ENCODE measurements at places on chromosomes 7 and 10.

DNA sequence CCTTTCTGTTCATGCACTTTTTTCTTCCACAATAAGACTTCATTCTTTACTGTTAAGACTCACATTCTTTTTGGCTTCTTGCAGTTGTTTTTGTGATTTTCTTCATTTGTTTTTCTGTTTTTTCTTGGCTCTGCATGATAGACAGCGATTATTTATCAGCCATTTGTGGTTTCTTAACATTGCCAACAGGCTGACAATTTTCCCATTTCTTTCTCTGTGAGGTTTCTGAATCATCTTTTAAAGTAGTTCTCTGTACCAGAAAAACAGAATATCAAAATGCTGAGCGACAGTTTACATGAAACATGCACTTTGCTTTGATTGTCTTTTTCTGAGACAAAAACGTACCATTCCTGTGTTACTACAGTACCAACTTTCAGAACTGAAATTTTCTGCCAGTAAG, 334.2 kb upstream of the MAGI2 start:
- no peak for DNase-seq

- no peak for DNase-seq
Measured at GRCh38 chr10:58932126-58932525, 244.3 kb upstream of the PHYHIPL start.

DNA sequence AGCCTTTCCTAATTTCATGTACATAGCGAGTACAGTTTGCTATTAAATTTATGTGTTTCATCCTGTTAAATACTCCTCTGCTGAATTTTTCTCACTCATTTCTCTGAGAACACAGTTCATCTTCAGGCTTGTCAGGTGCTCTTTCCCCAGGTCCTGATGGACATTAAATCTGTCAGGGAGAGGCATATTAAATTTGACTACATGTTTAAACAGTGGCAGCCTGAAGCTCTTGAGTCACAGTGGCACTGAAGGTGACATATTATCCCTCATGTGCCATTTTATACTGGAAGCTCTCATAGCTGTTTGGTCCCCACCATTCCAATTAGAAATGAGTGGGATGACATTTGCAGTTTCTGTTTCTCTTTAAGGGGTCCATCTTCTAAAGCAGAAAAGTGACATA, 1089.6 kb upstream of the SORCS1 start:
- no peak for DNase-seq

DNA sequence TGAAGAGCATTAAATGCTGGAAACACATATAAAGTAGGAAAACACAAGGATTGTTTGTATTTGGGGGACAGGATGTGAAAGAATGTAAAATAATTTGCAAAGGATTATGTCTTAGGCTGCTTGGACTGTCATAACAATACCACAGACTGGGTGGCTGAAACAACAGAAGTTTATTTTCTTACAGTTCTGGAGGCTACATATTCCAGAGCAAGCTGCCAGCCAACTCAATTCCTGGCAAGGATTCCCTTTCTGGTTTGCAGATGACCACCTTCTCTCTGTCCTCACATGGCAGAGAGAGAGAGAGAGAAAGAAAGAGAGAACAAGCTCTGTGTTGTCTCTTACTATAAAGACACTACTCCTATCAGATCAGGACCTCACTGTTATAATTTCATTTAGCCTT, 8.8 kb upstream of the LAMB4 start:
- no peak for DNase-seq

DNA sequence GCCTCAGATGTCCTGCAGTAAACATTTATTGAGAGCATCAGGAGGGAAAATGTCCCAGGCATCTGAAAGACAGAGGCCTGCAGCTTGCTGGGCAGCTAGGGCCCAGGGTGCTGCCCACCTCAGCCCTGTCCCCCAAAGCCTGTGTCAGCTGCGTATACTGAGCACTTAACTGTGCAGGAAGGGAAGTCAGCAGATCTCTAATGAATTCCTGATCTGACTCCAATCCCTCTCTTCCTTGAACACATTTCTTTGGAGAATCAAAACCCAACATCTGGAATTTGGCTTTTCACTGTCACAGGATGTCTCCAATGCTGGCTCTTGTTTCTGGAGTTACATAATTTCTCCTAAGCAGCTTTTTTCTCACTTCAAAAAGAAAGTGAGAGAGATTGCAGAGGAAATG, 364.7 kb upstream of the NFE2L3 start:
- no peak for DNase-seq

- DNase-seq, result no peak
Measured at GRCh38 chr10:26025523-26025922, 91.5 kb downstream of the MYO3A start.

DNA sequence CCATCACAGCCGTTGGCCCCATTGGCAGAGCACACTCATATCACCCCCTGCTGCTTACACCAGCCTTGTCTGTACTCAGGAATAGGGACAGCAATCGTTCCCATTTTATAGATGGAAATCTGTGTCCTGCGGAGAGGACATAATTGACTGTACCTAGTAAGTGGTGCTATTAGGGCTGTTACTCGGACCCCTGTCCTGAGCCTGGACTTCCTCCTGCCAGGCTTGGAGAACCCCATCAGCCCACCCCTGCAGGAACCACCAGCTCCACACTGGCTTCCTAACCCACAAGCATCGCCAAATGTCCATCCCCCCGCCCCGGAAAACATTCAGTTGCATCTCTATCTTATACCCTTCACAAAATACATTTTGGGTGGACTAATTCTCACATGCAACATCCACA, 139.8 kb upstream of the RET start:
- no peak for DNase-seq

DNA sequence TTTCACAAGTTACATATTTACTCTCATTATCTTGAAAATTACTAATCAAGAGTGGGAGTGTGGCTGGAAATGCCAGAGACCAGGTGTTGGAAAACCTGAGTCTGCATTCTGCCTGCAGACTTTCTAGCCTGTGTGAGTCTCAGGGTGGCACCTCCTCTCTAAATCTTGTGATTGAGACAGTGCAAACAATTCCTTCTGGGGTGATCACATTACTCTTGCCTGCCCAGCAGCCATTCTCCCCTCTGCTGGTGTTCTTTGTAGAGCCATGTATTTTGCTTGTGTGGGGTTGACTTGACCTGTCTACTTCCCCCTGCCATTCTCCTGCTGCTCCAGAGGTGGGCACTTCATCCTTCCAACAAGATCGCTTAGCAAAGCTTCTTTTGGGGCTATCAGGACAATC, 101.1 kb downstream of the RAPGEF5 start:
- DNase-seq, result no peak

DNA sequence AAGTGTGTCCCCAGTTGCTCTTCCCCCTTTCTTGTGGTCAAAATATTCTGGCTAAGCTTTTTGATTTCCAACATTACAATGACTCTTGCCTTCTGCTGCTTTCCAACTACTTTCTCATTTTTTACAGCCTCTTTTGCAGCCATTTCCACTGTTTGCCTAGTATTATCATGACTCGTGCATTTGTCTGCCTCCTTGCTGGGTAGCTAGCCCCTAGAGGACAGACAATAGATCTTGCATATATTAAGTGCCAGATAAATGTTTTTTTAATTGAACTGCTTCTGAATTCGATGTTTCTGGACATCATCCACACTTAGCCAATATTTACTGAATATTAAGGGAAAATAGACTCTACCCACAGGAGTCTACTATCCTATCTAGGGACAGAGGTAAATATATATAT, 124.5 kb downstream of the POU6F2 start:
- DNase-seq, result no peak

- DNase-seq, result no peak
Measured at GRCh38 chr7:136294977-136295376, 317.8 kb upstream of the MTPN start.

DNA sequence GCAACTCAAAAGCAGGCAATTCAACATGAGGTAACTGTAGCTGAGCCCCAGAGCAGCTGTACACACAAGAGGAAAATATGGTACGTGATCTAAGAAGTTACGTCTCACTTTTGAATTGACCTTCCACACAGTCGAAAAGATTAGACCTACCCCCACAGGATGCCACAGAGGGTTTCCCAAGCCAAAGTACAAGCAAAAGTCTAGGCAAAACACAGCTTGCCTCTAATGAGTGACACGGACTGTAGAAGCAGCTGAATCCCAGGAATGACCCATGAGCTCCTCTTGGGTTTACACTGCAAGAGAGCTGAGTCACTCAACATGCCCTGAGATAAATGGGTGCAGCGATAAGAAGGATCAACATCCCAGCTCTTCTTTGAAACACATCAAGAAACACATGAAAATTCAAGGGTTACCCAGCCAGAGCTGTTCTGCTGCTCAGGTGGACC, 9.8 kb downstream of the CREB3L2 start:
- no peak for DNase-seq

DNA sequence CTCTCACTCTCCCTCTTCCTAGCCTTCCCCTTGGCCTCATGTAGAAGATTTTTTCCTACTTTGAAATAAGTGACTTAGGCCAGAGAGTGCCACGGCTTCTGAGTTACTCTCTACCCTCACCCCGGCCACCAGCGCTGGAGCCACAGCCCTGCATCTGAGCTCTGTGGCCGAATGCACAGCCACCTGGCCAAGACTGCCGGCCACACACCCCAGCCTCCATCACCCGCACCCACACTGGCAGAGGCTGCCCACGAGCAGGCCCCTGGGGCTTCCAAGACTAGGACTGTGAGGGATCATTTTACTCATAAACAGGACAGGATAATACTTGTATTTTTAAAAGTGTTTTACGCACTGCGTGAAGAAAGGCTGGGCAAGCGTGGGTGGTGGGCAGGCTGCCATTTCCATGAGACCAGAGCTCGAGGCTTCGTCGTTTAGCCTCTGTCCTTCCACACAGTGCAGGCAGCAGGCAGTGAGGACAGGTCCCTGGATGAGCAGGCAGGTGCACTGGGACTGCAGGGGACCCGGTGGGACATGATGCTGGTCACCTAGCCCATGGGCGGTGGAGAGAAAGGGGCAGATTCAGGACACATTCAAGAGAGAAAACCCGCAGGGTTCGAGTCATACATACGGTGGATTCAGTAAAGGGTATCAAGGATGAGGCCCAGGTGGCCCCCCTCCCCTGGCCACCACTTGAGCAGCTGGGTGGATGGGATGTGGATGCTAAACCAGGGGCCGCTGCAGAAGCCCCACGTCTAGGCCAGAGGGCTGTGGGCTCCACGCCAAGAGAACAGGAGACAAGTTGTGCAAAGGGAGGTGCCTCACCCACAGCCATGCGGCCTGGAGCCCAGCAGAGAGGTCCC, 35.5 kb upstream of the RNF32 start:
- DNase-seq, result no peak

Data from CD4-positive, alpha-beta T cell treated with Interleukin-15 for 4 hours (primary cell).